ENCODE measurements at places on chromosomes 16 and 17. TPM values are rescaled to one million over a fixed set of nuclear protein-coding genes. Genes with fewer than 3 reads are reported as not detected.

- no peak for DNase-seq
Measured at GRCh38 chr16:73142053-73142854, 94.3 kb upstream of the ZFHX3 start.

The RNF43 gene
- total RNA-seq, result 7.3 TPM

GRCh38 chr16:15521758-15522509 lies 87.5 kb downstream of the BMERB1 start:
- DNase-seq, result peak; percentile 31

DNA sequence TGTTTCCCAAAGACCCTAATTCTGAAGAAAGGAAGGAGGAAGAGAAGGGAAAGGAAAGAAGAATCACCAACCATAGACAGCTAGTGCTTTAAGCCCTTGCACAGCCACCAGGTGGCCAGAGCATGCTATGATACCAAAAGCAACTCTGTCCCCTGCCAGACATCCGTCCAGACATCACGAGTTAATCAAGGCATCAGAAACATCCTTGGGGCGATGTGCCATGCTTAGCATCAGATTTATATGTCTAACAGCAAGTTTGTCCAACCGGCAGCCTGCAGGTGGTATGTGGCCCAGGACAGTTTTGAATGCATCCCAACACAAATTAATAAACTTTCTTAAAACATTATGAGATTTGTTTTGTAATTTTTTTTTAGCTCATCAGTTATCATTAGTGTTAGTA lies 2.9 kb upstream of the CRYBA1 start:
- DNase-seq, result no peak

GRCh38 chr17:55224746-55225145 lies 40.0 kb upstream of the HLF start:
- DNase-seq, result no peak
